ENCODE measurements at places on chromosomes 6 and 20.

- DNase-seq = no peak
Observed at GRCh38 chr20:38369389-38369788, 23.1 kb downstream of the LBP start.

DNA sequence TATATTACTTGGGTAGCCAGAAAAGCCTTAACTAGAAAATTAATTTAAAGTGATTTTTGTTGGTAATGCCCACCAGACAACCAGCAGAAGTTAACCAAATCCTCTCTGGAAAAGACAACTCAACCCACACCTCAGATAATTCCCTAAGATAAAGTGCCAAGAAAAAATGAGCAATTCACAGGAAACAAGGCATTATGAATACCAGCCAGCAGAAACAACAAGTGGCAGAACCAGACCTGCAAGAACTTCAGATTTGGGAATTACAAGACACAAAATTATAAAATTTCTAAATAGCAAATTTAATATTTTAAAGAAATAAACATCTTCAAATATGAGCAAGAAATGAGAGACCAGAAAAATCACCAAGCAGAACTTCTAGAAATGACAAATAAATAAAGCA, 80.0 kb upstream of the MRPS10 start:
- no peak for DNase-seq

- DNase-seq = no peak
Observed at GRCh38 chr6:12344961-12345693, 55.0 kb downstream of the EDN1 start.

DNA sequence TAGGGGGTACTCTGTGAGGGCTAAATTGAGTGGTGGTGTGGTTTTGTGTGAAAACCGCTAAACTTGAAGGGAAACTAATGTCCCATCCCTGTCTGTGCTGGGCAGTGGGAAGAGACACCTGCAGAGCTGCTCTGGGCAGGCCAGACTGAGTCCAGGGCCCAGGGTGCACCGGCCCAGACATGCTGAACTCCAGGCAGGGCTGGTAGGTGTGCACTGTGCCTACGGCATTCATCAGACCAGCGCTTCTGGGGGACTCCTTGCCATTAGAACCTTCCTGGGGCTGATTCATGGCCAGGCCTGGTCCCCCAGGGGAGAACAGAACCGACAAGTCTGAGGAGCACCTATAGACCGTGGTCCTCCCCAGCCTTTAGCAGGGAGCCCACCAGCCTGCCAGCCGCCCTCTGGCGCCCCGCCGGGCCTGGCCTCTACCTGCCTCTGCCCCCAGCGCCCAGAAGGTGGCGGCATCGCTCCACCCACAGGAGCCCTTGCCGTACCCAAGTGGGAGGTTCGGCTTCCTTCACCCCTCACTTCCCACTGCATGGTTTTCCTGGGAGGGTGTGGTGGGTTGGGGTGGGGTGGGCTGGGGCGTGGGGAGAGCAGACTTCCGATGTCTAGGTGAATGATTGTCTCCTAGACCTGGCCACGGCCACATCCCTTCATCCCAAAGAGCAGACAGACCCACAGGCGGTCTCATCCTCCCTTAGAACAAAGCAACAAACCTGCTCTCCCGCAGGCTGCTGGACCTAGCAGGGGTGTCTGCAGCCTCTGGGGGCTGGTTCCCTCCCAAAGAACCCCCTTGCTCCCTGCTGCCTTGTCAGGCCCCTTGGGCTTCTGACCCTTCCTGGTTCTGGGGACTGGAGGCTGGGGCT, 15.5 kb downstream of the CCDC167 start:
- DNase-seq = no peak

GRCh38 chr6:84027340-84028181, 6.0 kb upstream of the MRAP2 start:
- no peak for DNase-seq

DNA sequence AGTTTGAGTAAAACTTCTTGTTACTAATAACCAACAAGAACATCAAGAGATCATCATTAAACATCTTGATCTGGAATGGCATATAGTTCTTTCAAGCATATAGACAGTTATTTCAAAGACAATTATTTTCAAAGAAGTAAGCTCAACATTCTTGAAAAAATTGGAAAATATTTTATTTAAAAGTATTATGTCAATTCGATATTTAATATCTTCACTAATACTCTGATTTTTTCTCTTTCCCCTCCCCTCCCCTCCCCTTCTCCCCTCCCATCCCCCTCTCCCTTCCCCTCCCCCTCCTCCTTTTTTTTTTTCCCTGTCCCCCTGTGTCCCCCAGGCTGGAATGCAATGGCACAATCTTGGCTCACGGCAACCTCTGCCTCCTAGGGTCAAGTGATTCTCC, 82.8 kb downstream of the SASH1 start:
- no peak for DNase-seq

GRCh38 chr20:8505476-8506200, 373.6 kb downstream of the PLCB1 start:
- DNase-seq = no peak

GRCh38 chr20:46583411-46584214, 33.2 kb upstream of the OCSTAMP start:
- no peak for DNase-seq

DNA sequence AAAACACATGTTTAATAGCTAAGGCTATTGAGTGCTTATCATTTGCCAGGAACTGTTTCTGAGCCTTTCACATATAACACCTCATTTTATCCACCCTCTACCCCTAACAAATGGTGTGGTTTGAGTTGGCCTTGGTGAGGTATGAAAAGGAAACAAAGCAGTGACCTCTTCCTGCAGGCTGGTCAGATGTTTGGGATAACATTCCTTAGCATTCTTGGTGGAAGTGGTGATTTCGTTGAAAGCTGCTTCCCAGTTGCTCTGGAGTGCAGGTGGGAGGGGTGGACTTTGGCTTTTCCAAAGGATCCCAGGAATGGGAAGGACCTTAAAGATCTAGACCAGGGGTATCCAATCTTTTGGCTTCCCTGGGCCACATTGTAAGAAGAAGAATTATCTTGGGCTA, 41.3 kb downstream of the CARMIL1 start:
- no peak for DNase-seq

GRCh38 chr6:156886409-156886808, 109.2 kb downstream of the ARID1B start:
- no peak for DNase-seq

DNA sequence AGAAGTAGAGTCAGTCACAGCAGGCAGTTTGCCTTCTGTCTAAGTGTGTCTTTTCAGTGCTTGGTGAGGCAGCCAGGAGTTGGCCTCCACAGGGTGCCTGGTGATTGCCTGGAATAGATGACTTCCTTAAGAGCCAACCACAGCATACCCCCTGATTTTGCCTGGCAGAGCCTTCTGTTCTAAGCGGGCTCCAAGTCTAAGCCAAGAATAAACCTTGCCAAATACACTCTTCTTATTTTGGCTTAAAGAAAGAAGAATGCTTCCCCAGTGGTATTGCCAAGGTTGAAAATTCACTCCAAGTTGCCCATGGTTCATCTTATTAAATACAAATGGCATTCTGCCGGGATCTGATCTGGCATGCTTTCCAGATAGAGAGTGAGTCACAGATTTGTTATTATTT, 1424.8 kb upstream of the EYS start:
- no peak for DNase-seq

- no peak for DNase-seq
Observed at GRCh38 chr6:14509120-14509519, 391.5 kb downstream of the CD83 start.

GRCh38 chr20:59491884-59492283, 112.5 kb upstream of the PHACTR3 start:
- no peak for DNase-seq

GRCh38 chr6:92497281-92497680, 922.1 kb downstream of the EPHA7 start:
- no peak for DNase-seq

DNA sequence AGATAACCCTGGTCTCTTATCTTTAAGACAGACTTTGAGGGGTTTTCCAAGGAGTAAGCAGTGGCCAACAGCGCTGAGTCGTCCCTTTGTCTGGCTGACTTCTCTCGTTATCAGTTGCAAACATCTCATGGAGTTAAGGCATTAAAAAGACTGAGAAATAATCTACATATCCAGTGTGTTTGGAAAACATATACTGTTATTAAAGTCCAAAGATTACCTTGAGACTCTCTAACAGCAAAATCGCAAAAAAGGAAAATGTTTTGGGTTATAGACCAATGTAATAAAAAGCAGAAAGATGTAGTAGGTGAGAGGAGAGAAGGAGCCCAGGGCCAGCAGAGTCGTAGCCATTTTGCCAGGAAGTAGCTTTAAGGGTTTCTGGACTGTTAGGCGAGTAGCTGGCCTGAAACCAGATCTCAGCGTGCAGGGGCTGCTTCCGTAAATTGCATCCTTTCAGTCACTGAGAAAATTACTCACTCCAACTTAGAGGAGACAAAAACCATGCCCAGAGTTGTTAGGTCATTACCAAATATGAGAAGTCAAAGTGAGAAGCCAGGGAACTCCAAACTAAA, 24.6 kb downstream of the MYLK4 start:
- DNase-seq = no peak

DNA sequence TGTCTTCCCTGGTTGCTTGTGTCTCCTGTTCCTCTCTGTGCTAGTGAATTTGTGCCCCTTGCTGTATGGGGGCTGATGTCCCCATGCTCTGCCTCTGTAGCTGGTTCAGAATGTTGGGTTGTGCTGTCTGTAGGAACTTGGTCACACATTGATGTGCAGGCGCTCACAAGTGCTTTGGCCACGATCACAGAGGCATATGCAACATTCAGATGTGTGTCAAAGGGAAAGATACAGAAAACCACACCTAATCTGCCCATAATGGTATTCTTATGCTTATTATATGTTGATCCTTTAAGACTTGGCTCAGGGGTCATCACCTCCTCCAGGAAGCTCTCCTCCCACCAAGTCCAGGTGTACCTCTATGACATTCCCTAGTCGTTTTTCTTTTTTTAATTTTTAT, 17.1 kb upstream of the DHX35 start:
- DNase-seq = no peak

- DNase-seq = no peak
Observed at GRCh38 chr6:13531956-13532355, 42.4 kb upstream of the SIRT5 start.

- no peak for DNase-seq
Observed at GRCh38 chr20:4546786-4547185, 174.9 kb upstream of the PRND start.

DNA sequence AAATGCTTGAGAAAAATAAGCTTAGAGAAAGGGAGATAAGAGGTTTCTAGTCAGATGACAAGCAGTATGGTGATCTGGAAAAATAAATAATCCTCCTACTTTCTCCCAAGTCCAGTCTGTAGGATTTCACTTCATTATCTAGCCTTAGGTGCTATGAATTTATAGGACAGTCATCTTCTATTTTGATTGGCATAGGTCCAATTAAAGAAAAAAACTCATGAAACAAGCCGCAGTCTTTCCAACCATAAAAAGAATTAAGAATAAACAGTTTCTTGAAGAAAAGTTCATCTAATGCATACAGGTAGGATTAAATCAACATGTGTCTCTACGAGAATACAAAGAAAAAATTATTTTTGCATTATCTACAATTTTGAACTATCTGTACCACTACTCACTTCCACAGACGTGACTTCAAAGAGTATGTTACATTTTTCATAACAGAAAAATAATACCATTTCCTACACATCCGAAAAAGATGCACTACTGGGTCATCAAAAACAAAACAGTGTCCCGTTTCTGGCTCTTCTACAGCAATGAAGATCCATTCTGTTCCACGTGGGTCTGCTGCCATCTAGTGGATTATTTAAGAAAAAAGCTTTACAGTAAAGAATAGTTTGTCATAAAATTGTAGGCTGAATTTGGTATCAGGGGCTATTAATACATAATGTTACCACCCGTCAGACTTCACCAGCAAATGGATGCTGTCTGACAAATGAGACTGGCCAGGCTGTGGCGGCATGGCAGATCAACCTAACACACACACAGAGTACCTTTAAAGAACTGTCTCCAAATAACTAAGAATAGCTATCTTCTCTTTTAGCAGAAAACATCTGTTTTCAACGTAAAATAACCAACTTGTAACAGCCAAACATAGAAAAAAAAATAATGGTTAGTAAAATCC, 28.9 kb downstream of the STX7 start:
- DNase-seq = peak; percentile 43

DNA sequence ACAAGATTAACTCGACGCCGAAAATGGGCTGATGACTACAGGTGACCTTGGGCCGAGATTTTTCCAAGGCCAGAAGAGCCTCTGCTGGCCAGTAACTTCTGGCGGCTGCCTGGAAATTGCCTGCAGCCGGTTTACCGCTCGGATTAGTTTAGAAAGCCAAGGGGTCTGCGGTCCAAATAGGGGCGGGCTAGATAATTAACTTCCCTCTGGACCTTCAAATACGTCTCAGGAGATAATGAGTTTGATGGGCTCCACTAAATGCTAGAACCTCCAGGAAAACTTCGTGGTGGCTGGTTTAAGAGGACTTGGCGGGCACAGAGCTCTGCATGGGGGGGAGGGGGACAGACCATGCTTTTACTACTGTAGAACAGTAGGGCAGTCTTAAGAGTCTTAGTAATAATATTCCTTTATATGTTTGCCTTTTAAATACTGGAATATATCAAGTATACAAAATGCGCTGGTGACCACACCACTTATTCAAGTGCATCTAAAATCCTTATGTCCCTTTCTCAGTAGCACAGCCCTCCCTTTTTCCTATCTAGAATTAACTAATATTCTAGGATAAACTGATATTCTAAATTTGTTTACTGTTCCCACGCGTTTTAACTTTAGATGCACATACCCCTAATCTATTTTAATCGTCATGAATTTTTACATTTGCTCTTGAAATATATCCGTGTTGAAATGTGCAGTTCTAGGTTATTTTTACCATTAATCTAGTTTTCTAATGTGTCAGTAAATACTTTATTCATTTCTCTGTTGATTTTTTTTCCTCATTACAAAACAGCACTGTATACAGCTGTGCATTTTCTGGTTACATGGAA, 107.5 kb upstream of the PRSS16 start:
- DNase-seq = no peak

DNA sequence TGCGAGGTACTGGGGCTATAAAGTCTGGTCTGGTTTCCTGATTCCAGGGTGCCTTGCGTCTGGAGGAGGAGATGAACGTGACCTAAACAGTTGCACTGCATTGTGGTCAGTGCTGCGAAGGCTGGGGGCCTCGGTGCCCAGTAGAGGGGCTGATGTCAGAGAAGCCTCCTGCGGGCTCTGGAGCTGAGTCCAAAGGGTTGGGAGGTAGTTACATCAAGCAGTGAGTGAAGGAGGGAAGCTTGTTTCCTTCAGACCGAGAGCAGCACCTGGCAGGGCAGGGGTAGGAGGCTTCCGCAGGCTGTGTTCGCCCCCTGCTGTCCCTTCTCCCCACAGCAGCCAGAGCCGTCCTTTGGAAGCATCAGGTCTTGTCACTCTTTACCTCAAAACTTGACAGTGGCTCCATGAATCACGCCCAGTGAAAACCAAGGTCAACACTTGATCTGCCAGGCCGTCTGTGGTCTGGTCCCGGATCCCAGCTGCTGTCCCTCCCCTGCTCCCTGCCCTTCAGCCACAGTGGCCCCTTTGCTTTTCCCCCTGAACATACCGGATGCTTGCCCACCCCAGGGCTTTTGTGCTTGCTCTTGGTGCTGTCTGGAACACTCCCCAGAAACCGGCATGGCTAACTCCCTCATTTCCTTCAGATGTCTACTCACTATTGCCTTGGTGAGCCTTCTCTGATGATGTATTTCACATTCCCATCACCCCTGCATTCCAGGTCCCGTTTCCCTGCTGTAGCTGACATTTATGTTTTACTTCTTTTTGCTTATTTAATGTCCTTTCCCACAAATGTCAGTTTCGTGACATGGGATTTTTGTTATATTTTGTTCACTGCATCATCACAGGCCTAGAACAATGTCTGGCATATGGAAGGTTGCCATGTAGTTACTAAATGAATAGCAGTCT, 7.0 kb downstream of the DYNLRB1 start:
- DNase-seq = no peak

- no peak for DNase-seq
Observed at GRCh38 chr6:78597966-78598365, 269.4 kb upstream of the IRAK1BP1 start.

- DNase-seq = no peak
Observed at GRCh38 chr20:25196786-25197120, 1.2 kb downstream of the ENTPD6 start.
